ENCODE measurements at places on chromosomes 7 and 10. TPM values are rescaled to one million over a fixed set of nuclear protein-coding genes. Genes with fewer than 3 reads are reported as not detected.

DNA sequence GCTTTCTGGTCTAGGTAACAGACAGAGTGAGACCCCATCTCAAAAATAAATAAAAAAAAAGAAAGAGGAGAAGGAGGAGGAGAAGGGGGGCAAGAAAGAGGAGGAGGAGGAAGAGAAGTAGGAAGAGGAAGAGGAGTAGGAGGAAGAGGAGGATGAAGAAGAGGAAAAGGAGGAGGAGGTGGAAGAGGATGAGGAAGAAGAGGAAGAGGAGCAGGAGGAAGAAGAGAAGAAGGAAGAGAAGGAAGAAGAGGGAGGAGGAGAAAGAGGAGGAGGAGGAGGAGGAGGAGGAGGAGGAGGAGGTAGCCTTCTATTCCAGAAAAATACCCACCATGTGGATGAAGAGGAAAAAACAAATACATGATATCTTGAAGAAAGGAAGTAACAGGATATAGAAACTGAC is 172.1 kb downstream of the FRMD4A start:
- H3K4me3 ChIP-seq = no peak overlapping the region
- peaks cover 67% of the 10 kb centered on the region for H3K27me3 ChIP-seq
- H3K4me1 ChIP-seq = no peaks in the 10 kb centered on the region
- H3K27ac ChIP-seq = no peak overlapping the region
- DNase-seq = no peak

DNA sequence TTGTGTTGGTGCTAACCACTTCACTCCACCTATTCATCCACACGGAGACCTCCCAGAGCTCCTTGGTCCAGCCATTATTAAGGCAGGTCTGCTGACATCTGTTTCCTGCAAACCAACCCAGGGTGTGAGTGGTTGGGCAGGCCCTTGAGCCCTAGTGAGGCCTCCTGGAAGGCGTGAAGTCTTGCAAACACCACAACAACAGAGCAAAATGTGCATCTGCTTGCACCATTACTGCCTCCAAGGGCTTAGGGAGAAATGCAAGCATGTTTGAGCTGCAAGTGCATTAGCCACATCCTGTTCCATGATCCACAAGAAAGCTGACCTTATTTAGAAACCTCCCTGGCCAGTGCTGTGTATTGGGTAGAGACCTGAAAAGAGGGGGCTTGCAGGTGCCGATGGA is 325.5 kb downstream of the GRID1 start:
- no peak for DNase-seq
- H3K4me3 ChIP-seq = no peak overlapping the region
- H3K4me1 ChIP-seq = peaks cover 3% of the 10 kb centered on the region
- no peaks in the 10 kb centered on the region for H3K27me3 ChIP-seq

DNA sequence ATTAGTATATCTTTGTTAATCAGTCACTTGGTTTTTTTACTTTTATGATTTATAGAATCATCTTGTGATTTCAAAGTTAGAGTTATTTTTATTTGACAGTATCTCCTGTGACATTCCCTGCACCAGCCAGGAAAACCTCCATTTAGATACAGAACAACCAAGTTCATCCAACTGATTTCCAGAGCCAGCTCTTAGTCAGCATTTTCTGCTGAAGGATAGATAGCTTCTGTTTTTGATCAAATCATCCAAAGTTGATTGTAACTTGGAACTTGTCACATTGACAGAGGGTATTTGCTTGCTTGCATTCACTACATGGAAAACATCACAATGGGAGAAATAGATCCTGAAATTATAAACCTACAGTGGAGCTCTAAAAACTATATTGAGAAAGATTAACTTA is 122.6 kb downstream of the PON1 start:
- H3K36me3 ChIP-seq = no peaks in the 10 kb centered on the region
- peaks cover 3% of the 10 kb centered on the region for H3K4me1 ChIP-seq
- H3K4me3 ChIP-seq = no peak overlapping the region
- H3K27ac ChIP-seq = no peak overlapping the region
- DNase-seq = no peak
- H3K27me3 ChIP-seq = peaks cover 12% of the 10 kb centered on the region

DNA sequence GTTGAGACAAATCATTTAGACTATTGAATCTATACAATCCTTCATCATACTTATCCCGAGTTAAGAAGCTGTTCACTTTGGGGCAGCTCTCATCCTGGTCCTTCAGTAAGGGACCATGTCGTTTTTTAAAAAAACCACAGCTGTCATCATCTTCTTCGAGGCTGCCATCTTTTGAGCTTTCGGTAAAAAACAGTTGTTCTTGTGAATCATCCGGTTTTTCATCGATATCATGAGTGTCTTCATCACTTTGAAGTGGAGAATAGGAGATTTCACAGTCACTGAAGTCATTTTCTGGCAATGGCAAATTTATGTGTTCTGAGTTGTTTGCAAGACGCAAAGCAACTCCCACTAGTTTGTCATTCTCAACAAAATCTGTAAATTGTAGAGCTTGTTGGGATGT is 3.9 kb downstream of the DCLRE1A start:
- H3K4me3 ChIP-seq = no peak overlapping the region
- H3K27ac ChIP-seq = no peak overlapping the region
- H3K36me3 ChIP-seq = peaks cover 2% of the 10 kb centered on the region

EGR2 gene
- total RNA-seq = 3.1 TPM

RASA4 gene
- 58.5 TPM for total RNA-seq

HYAL4 gene
- total RNA-seq = not detected

CALHM3 gene
- total RNA-seq = not detected

PROSER2 gene
- 3.2 TPM for total RNA-seq

CCDC172 gene
- total RNA-seq = not detected

DNA sequence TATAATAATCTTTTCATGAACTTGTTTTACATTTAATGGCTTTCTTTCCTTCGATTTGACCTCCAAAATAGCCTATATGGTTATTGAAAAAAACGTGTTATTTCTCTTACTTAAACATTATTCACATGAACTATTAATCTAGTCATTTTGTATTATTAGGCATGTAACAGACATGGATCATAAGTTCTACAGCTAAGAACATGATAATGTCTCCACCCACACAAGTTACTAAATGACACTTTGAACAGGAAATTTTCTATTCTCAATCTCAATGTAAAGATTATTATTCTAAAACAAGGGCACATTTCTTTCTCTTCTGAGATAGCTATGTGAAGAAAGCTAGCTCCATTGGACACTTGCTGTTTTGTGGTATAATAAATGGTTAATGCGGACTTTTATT is 10.0 kb downstream of the LAMB4 start:
- H3K36me3 ChIP-seq = no peaks in the 10 kb centered on the region
- DNase-seq = no peak
- H3K4me1 ChIP-seq = peaks cover 4% of the 10 kb centered on the region
- no peak overlapping the region for H3K4me3 ChIP-seq

- H3K4me1 ChIP-seq = peaks cover 7% of the 10 kb centered on the region
- no peak overlapping the region for H3K4me3 ChIP-seq
- no peak overlapping the region for H3K27ac ChIP-seq
- no peaks in the 10 kb centered on the region for H3K36me3 ChIP-seq
- DNase-seq = no peak
These were observed 59.8 kb downstream of the CSGALNACT2 start for GRCh38 chr10:43197834-43198681.

- H3K4me1 ChIP-seq = no peaks in the 10 kb centered on the region
- no peaks in the 10 kb centered on the region for H3K36me3 ChIP-seq
- DNase-seq = no peak
- H3K27me3 ChIP-seq = peaks cover 15% of the 10 kb centered on the region
- H3K27ac ChIP-seq = no peak overlapping the region
These were observed 474.4 kb upstream of the C7orf33 start for GRCh38 chr7:148116195-148116594.

DNA sequence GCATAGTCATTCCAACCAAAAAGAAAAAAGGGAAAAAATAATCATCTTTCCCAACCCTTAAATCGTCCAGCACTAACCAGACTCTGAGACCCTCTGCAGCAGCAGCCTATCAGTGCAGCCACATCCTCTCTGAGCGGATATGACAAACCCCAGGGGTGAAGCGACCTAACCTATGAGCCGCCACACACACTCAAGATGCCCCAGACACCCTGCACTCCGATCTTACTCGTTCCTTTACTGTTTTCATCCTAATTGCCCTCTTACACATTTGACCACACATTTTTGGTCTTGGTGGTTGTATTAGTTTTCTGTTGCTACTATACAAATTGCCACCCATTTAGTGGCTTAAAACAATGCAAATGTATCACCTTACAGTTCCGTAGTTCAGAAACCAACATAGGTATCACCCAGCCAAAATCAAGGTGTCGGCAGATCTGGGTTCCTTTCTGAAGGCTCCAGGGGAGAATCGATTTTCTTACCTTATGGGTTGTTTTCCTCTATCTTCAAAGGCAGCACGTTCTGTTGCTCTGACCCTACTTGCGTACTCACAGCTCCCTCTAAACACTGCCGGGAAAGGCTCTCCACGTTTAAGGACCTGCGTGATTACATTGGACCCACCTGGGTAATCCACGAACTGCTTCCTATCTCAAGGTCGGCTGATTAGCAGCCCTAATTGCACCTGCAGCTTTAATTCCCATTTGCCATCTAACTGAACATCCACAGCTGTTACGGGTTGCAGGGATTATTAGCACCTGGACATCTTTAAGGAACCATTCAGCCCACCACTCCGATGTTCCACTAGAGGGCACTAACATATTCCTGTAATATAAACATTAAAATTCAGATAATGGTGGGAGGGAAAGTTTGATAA is 37.3 kb upstream of the PRSS1 start:
- H3K27me3 ChIP-seq = no peaks in the 10 kb centered on the region
- peak overlapping the region; percentile 91 for H3K4me3 ChIP-seq
- DNase-seq = no peak
- no peaks in the 10 kb centered on the region for H3K36me3 ChIP-seq
- H3K4me1 ChIP-seq = peaks cover 23% of the 10 kb centered on the region

- peak overlapping the region; percentile 94 for H3K4me3 ChIP-seq
- peaks cover 4% of the 10 kb centered on the region for H3K27me3 ChIP-seq
- no peak for DNase-seq
- peak overlapping the region; percentile 100 for H3K27ac ChIP-seq
These were observed 2.0 kb upstream of the KLF6 start for GRCh38 chr10:3787016-3787400.
